ENCODE measurements at places on chromosomes 6 and 20.

- DNase-seq = no peak
These were observed 933 bp downstream of the SSR1 start for GRCh38 chr6:7311917-7312615.

GRCh38 chr6:58419321-58419720, 1101.9 kb downstream of the PRIM2 start:
- no peak for DNase-seq

GRCh38 chr6:6742535-6742934, 154.0 kb downstream of the LY86 start:
- DNase-seq = no peak

DNA sequence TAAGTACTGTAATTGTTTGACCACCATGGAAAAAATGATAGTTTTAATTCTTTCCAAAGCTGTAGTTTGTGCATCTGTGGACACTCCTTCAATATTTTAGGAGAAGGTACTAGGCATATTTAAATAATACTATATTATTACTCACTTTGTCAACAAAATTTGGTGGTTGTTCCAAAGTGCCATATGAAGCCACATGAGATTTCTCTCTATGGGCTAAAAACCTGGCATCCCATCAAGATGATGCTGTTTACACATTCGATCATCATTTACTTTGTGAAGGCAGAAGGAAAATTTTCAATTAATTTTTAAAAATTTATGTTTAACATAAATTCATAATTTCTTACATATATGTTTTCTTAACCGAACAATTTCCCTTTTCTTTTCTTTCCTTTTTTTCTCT, 502.6 kb upstream of the JAG1 start:
- no peak for DNase-seq

GRCh38 chr6:17527076-17527475, 73.0 kb upstream of the FAM8A1 start:
- DNase-seq = no peak

DNA sequence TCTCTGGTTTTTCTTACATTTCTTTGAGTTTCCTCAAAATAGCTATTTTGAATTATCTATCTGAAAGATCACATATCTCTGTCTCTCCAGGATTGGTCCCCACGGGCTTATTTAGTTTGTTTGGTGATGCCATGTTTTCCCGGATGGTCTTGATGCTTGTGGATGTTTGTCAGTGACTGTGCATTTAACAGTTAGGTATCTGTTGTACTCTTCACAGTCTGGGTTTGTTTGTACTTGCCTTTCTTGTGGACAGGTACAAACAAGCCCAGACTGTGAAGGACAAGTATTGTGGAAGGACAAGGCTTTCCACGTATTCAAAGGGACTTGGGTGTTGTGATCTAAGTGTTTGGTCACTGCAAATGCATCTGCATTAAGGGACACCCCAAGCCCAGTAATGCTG, 49.9 kb upstream of the TOP1 start:
- no peak for DNase-seq

- no peak for DNase-seq
These were observed 982 bp downstream of the HECA start for GRCh38 chr6:139135578-139136545.

DNA sequence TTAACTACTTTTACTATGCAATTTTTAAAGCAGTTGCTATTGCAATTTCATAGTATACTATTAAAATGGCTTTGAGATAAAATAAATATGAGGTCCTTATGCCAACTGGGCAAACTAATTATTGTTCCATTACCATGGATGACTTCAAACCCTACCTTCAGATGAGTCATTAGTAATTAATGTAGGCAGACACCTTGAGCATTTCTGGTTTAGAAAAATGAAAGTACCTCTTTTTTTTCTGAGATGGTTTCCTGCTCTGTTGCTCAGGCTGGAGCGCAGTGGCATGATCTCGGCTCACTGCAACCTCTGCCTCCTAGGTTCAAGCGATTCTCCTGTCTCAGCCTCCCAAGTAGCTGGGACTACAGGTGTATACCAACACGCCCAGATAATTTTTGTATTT, 11.9 kb downstream of the ASF1A start:
- DNase-seq = no peak

- no peak for DNase-seq
These were observed 14.6 kb upstream of the BLCAP start for GRCh38 chr20:37542281-37542680.

DNA sequence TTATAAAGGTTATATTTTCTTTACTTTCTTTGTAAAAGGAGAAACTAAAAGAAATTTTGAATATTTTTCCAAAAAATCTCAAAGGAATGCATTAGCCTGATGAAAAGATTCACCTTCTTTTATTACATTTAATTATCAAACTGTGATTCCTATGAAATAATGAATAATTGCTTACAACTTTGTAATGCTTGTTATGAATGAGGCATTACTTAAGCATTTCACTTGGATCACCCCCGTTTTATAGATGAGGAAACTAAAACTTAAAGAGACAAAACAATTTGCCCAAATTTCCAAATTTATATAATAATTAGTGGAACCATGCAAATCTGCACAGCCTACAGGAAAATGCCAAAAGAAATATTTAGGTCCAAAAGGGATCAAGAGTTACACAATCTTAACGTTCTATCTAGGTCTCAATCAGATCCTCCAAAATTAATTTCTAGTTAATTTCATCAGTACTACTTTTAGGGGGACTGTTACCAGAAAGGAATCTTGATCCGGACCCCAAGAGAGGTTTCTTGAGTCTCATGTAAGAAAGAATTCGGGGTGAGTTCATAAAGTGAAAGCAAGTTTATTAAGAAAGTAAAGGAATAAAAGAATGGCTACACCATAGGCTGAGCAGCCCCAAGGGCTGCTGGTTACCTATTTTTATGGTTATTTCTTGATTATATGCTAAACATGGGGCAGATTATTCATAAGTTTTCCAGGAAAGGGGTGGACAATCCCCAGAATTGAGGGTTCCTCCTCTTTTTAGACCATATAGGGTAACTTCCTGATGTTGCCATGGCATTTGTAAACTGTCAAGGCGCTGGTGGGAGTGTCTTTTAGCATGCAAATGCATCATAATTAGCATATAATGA, 288.0 kb downstream of the ADGB start:
- no peak for DNase-seq

- no peak for DNase-seq
These were observed 162.9 kb downstream of the C6orf118 start for GRCh38 chr6:165146456-165146855.

DNA sequence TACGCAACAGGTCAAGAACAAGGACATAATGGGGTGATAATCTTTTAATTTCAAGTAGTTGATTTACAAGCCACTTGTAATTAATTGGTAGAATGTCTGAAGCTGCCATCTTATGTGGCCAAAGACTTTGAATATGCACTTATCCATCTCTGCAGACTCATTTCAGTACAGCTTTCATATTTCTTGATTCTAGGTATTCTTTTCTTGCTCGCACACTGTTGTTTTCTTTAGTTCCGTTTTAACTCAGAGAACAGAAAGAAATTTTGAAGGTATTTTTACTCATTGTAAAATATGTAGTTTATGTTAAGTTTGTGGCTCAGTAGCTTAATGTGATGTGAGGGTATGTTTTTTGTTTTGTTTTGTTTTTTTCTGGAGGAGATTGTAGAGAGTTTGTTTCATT, 73.9 kb downstream of the UBR2 start:
- no peak for DNase-seq

DNA sequence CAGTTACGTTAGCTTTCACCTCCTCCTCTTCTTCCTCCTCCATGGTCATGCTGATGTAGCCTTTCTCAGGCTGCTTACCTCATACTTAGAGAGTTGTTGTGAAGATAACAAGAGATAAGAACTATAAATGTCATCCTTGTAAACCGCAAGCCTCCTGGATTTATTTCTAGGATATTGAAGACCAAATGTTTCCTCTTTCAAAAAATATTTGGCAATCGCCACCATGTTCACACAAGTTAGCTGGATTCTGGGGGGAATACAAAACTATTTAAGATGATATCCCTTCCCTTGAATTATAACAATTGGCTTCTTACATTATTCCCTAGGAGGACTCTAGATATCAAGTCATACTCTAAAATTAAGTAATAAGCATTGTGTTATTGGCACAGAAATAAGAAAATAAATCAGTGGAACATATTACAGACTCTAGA, 99.8 kb upstream of the PLEKHG1 start:
- DNase-seq = no peak

- DNase-seq = no peak
These were observed 282.5 kb upstream of the PLCB4 start for GRCh38 chr20:8786383-8786782.

DNA sequence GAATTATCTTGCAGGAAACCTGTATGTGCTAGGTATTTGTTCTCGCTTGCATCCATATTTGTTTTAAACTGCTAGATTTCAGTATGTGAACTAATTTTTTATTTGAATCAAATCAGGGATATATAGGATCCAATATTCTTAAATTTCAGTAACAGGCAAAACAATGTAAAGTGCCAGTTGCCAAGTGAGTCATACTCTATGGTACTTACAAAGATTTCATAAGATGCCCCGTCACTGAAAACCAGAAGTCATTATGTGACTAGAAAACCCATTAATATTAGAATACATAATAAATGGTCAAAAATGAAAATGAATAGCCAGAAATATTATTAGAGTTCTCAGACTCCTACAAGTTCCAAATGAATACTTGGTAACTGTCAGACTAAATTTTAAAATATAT, 481.2 kb downstream of the TFAP2A start:
- no peak for DNase-seq

- DNase-seq = no peak
These were observed 30.4 kb downstream of the GABRR1 start for GRCh38 chr6:89186762-89187161.

GRCh38 chr20:725491-725890, 42.8 kb downstream of the SLC52A3 start:
- no peak for DNase-seq

DNA sequence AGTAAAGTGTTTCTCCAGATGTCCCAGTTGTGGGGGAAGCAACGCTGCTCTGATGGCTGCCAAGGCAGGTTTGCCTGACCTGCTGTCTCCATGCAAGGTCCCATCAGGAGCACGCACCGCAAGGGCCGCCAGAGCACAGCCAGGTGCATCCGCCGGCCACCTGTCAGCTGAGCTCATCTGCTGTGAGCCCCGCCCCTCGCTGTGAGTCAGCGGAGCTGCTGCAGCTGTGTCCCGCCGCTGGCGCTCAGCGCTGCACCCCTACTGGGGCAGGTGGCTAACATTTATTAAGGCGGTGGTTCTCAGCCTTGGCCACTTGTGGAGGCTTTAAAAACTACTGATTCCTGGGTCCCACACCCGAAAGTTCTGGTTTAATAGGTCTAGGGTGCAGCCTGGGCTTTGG, 225.7 kb downstream of the UST start:
- peak; percentile 79 for DNase-seq

DNA sequence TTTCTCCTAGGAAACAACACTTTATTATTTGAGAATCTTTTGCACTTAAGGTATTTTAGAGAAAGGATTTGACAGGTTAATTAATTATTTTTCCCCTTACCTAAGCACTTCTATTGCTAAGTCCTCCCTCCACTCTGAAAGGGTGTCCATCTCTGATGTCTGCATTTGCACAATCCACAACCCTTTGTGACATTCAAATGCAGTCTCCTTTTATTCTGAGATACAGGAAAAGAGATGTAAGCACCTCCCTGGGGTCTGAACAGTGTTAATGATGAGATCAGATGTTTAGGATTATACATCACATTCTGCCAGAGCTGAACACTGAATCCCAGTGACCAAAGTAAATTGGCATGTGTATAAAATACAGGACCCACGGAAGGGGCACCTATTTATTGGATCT, 864.2 kb upstream of the FLRT3 start:
- no peak for DNase-seq

DNA sequence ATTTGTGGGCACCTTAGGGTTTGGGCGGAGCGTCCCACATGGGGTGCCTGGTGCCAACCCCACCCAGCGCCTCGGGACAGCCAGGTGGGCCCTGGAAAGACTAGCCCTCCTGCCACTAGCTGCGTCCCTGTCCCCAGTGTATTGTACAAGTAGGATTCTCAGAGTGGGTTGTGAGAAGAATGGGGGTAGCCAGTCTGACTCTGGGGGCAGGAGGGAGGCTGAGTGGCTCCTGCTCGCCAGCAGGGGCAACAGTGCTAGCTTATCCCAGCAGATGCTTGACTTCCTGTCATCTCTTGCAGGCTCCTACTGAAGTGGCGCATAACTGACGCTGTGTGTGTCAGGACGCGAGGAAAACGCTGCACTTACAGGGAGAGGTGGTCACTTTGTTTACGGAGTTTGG, 9.3 kb downstream of the PSMA7 start:
- DNase-seq = no peak

DNA sequence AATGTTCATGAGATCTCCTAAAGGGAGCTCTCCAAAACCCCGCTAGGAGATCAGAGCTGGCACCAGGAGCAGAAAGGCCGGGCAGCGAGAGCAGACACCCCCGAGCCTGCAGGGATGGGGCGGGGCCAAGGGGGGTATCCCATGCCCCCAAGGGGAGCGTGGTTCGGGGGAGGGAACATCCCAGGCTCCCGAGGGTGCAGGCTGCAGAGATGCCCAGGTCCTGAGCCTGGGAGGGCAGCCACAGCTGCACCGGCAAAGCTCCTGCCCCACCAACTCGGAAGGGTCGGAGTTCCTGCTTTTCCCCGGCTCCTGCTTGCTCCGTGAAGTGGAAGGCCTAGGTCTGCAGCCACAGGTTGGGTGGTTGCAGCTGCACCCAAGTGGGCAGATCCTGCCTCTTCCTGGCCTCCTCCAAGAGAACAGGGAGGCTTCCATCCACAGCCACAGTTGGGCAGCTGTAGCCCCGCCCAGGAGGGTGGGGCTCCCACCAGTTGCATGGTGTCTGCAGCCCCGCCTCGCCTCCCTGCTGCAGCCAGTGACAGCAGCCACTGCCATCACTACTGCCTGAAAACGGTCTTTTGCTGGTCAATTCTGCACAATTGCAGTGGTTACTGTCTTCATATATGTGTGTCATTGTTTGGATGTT, 13.4 kb upstream of the GMNN start:
- DNase-seq = no peak

DNA sequence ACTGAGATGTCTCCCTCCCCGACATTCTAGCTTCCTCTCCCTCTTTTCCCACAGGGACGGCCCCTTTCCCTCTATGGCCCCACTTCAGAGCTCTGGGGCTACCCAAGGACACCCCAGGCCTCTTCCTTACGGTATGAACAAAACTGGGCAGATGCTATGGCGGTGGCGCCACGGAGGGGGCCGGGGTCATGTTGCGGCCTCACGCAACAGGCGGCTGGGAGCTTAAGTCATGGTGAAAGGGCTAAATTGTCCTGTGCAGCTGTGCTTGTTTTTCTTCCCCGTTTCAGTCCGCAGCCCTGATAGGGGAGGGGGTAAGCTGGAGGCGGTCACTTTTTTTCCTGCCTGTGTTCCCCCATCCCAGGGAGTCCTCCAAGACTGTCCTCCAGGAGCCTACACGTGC, 17.6 kb upstream of the KIAA1755 start:
- DNase-seq = no peak
